ENCODE measurements at places on chromosomes 4 and X.

DNA sequence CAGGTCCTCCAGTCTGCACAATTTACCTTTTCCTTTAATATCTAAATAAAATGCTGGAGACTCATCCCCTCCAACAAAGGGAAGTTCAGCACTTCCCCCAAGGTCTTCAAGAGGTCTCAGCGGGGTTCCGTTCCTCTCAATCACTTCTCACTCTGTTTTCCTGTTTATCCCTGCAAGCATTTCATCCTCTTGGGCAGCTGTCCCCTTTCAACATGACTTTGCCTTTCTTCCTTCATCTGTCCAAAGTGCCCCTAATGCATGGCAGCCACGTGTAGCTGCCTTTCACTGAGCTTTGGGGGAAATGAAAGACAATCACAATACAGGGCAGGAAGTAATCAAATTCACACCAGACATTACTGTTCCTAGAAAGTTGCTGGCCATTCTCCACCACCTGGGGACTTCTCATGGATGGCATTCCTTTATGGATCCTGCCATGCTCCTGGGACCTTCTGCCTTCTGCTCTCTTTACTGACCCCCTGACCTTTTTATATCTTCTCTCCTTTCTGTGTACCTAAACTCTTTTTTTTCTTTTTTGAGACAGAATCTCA lies 79.7 kb upstream of the USP9X start:
- no peak for DNase-seq

- DNase-seq, result peak; percentile 35
Observed at GRCh38 chr4:177574446-177574845, 132.2 kb upstream of the AGA start.

DNA sequence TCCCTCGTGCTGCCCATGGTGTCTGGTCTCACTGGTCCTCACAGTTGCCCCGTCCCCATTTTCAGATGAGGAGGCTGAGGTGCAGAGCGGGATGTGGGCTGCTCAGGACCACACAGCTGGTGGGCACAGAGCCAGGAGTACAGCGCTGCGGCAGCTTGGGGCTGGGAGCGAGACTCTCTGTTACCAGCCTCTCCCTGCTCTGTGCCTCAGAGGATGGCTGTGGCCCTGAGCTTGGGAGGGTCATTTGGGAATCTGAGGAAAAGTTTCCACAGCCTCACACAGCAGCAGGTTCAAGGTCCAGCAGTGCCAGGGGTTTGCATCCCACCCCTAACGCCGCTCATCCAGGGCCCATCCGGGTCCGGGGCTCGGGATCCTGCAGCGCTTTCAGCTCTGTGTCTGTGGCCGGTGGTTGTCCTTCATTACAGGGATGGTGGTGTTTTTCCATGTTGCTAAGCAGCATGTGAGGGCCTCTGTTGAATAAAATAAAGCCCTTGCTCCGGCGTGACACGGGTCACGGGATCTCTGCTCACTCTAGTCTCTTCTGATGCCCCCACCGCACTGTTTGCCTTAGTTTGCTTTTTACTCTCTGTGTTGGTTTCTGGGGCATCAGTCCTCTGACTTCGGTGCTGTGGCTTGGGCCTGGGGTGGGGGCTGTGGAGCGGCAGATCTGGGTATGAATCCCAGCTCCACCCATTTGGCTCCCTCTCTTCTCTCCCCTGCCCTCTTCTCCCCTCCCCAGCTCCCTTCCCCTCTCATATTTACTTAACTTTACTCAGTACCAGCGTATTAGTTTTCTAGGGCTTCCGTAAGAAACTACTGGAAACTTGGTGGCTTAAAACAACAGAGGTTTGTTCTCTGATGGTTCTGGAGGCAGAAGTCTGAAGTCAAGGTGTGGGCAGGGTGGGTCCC lies 6.5 kb downstream of the WFS1 start:
- DNase-seq, result no peak

DNA sequence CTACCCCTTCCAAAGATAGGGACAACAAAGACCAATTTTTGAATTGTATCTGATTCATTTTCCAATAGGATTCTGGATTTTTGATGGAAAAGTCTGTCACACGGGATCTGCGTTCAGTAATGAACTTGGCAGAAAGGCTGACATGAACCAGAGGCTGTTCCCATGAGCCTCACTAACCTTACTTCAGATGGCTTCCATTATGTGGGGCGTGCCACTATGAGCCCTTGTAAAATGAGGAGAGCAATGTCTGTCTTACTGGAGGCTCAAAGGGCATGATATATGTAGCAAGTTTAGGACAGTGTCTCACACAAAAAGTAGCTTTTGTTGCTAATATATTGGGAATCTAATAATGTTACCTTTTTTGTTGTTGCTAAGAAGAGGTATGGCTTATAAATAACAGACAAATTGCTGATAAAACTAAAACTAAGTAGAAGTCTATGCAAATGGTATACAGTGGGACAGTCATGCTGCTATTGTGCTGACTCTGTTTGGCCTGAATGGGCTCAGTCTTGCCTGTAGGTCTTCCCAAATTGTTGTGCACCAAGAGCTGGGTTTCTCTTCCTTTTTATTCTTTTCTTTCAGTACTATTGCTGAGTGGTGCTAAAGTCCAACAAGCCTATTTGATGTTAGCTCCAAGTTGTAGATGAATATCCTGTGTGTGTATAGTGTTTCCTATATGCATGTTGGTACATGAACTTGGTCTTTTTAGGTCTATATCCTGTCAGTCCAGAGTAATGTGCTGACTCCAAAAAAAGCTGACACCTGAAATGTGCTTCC lies 132.1 kb downstream of the SPRY1 start:
- no peak for DNase-seq

GRCh38 chr4:107709916-107710315 lies 10.1 kb downstream of the PAPSS1 start:
- DNase-seq, result no peak

DNA sequence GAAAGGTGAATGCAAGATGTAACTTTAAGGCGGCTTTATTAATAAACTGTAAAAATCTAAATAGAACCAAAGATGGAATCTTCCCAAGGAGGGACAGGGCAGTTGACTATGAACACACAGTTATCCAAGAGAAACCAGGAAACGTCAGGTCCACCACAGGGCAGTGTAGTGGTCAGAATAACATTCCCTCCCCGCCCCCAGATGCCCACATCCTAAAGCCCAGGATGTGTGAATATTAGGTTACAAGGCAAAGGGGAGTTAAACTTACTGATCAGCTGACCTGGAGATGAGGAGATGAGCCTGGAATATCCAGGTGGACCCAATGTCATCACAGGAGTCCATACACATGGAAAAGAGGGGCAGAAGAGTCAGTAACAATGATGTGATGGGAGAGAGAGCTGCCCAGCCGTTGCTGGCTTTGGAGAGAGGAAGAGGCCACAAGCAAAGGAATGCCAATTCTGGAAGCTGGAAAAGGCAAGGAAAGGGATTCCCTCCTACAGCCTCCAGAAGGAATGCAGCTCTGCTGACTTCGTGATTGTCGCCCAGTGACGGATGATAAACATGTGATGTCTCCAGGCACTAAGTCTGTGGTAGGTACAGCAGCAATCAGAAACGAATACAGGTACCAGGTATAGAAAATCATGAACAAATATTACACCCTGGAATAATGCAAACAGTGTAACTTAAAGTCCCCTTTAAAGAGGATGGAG lies 5.2 kb downstream of the SH3KBP1 start:
- DNase-seq, result no peak

DNA sequence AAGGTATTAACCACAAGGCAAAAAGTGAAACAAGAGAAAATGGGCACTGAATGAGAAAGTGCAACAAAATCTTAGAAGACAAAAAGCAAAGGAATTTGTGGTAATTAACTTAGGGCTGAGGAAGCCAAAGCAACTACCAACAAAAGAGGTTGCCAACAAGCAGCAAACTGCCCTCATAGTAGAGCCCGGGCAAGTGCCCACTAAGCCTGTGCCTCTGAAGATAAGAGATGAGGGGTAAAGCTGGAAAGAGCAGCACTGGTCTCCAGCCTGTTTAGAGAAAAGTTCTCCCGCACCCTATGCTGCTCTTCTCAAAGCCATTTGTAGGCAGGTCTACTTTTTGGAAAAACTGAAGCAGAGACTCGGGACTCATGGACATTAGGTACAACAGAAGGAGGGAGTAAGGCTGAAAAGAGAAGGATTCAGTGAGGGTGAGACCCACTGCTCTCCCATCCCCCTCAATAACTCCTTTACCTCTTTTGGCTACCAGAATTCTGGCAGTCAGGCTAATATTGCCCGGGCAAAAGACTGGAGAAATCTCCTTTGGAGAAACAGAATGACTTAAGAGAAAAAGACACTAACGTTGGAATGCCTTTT lies 29.6 kb upstream of the KCNE5 start:
- no peak for DNase-seq
